Activated T-helper 1 cell treated with anti-CD3 and anti-CD28 coated beads, Interleukin-12 subunit alpha, Interleukin-12 subunit beta, Interleukin-2, Interleukin-4 antibody, amounts not matched to agents 30 ng/mL and 10 ng/mL and 1 ng/mL, durations not matched to agents 14 hours and 24 hours and 36 hours (primary cell): ENCODE measurements at places on chromosomes 5 and 9. TPM values are rescaled to one million over a fixed set of nuclear protein-coding genes. Genes with fewer than 3 reads are reported as not detected.
A peak's percentile ranks its signal among the peaks of the same experiment; 100 is the strongest.

IFNE gene
- total RNA-seq: not detected in 2 replicates

ADAMTS19 gene
- not detected in 2 replicates for total RNA-seq

PCDHB11 gene
- total RNA-seq: not detected in 2 replicates

CSF1R gene
- 0.10 TPM in 1 of 2 replicates, not detected in the other for total RNA-seq

AQP7 gene
- not detected in 2 replicates for total RNA-seq

SPATA31A3 gene
- not detected in 2 replicates for total RNA-seq

PIP5K1B gene
- total RNA-seq: 77.4 and 78.5 TPM in 2 replicates

TGFBR1 gene
- total RNA-seq: 38.5 and 42.6 TPM in 2 replicates

EMB gene
- total RNA-seq: 80.6 and 81.8 TPM in 2 replicates

PCDHA9 gene
- not detected in 2 replicates for total RNA-seq

SCGB3A2 gene
- total RNA-seq: not detected in 2 replicates

NPR2 gene
- total RNA-seq: 9.3 and 10.4 TPM in 2 replicates

COL15A1 gene
- total RNA-seq: 0.02 and 0.05 TPM in 2 replicates

CBY3 gene
- total RNA-seq: 0.66 and 1.0 TPM in 2 replicates

MYMK gene
- total RNA-seq: not detected in 2 replicates

HSD17B3 gene
- total RNA-seq: not detected in 2 replicates

QRFP gene
- not detected in 2 replicates for total RNA-seq

DNA sequence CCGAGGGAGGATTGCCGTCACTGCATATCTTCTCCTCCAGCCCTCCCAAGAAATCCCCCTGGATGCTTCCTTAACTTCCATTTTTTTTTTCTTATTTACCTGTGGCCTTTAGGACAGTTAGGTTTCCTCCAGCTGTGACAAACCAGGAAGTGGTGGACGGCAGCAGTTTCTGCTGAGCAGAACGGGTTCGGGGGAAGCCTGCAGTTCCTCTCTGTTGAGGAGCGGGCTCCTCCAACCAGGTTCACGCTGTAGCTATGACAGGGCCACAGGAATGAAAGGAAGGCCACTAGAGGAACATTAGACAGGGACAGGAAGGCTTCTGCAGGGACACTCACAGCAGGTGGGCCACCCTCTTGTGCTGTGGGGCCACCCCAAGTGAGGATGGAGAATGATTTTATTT lies 76.7 kb upstream of the SYK start:
- no peak for DNase-seq

DNA sequence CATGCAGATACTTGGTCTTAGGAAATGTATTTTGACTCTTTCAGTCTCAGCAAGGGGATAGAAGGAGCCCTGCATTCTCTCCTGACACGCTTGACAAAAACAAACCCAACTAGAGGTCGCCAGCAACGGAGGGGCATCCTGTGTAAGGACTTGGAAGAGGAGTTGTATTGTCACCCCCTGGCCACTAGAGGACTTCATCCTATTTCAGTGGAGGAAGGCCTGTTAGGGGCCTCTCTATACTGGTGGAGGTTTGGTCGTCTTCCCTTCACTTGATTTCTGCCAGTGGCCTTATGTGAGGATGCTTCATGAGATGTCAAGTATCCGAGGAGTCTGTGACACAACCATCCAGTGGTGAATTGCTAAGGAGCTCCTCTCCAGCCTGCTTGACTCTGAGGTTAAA lies 122.8 kb upstream of the STC2 start:
- DNase-seq: no peak

DNA sequence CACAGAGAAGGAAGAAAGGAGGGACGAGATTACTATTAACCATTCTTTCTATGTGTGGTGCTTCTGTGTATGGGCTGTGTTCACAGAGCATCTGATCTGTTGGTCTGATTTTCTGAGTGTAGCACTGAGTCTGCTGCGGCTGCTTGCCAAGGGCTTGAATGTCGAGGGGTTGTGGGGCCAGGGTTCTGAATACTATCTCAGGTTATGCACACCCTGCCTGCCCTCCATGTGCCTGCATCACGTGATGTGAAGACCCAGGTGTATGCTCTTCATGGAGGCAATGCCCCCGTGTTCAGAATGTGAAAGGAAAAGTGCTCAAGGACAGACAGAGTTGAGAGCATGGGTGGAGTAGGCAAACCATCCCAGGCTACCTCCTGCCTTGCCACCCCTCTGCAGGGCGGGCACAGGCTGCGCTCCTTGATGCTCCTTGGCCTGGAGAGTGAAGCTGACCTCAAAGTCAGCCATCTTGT lies 254.9 kb downstream of the FANCC start:
- DNase-seq: no peak

DNA sequence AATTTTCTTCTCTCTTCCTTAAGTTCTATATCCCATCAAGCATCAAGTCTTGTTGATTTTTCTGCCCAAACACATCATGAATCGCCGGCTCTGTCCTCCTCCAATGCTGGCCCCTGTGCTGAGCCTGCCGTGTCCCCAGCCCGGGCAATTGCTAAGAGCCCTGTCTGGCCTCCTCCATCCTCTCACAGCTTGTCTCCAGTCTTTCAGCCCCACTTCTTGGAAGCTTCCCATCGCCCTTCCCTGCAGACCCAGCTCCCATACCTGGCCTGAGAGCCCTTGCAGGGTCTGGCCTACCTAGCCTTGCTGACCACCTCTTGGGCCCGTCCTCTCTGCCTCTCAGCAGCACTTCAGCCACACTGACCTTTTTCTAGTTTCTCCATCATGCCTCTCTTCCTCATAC lies 61.9 kb downstream of the COL15A1 start:
- no peak for DNase-seq

- no peak for DNase-seq
Measured at GRCh38 chr5:115545351-115545882, 842 bp upstream of the FEM1C start.

- DNase-seq: peak; percentile 0
Measured at GRCh38 chr5:377326-377981, 55.9 kb downstream of the AHRR start.

GRCh38 chr5:79020861-79021561 lies 35.9 kb upstream of the ARSB start:
- DNase-seq: no peak

GRCh38 chr5:94691949-94692348 lies 73.5 kb downstream of the SLF1 start:
- DNase-seq: no peak

DNA sequence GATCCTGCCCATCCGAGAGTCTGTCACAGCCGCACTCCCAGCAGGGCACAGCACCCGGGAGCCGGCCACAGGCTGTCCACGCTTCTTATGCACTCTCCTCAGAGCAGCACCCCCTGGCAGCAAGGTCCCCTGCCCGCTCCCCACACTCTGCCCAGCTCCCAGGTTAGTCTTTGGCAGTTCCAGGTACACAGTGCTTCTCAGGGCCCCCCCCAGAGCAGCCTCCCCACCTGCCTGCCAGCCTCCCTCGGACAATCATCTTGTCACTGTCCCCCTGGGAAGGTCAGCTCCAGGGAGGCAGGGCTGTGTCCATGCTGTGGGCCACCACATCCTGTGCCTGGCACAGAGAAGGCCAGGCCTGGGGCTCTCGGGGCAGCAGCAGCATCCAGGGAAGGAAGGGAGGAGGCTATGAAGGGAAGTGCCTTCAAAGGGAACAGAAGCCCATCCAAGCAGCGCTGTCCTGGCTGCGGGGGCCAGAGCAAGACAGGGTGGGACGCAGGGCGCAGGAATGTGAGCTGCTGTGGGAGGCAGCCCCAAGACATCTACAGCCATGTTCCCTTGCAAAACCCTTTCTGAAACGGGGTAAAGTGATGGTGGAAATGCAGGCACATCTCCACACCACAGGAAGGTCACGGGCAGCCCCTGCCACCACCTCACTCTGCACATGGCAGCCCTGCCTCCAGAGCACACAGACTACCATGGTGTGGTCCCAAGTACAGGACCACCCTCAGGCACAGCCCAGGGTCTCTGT lies 68.6 kb upstream of the ADAMTS2 start:
- DNase-seq: no peak

DNA sequence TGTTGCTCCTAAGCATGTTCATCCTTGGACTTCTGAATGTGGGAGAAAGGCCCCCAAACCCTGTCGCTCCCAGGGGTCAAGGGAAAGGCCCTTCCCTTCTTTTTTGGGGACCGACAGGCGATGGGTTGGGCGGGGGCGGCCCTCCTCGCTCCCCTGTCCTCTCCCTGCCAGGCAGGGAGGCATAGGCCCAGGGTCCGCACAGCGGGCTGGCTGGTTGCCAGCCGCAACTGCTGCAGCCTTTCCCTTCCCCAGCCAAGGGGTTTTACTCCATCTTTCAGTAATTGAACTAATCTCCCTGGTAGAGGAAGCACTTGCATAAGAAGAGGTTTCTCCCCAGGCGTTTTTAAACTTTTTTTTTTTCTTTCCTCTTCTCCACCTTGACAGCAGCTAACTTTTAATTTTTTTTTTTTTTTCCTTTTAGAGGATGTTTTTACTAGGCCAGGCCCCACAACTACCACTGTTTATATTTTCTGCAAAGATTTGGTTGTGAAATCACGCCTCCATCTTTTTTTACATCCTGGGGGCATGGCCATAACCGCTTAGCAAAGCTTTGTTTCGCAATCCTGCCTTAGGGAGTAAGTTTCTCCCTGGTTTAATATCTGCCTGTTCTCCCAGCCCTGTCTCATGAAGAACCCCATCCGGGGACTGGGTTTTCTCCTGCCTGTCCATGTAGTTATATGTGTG lies 216.9 kb upstream of the ZNF608 start:
- no peak for DNase-seq

DNA sequence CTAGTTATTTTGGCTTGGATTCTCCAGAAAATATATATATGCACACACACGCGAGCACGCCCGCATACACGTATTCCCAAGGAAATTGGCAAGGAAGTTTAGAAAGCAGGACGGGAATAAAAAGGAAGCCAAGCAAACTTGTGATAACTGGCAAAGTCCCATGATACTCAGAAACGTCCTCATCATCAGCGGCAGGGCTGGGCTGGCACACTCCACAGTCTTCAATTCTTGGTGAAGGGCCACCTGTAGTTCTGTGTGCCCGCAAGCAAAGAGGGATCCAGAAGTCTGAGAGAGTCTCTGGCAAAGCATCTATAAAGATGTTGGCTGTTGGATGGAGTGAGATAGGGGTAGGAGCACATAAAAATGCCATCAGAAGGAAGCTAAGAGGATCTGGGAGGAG lies 289.3 kb upstream of the CTNND2 start:
- DNase-seq: no peak

- no peak for DNase-seq
Measured at GRCh38 chr9:112858625-112859147, 32.0 kb downstream of the SLC46A2 start.

- DNase-seq: no peak
Measured at GRCh38 chr5:130155345-130156011, 251.2 kb downstream of the CHSY3 start.

GRCh38 chr5:6729386-6730310 lies 16.4 kb downstream of the TENT4A start:
- no peak for DNase-seq

DNA sequence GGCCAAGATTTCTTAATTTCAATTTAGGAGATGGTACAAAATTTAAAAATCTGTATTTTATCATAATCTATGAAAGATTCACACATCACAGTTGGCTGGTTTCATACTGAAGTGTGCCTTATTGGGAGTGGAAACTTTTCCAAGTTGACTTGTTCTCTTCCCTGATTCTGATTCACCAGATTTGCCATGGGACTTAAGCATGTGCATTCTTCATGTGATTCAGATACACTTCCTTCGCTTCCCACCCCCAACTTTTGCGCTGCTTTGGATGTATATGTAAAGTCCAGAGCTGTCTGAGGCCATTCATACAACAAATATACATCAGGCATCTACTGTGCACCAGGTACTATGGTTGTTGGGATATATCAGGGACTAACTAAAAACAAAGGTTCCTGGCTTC lies 34.4 kb downstream of the CPEB4 start:
- no peak for DNase-seq

DNA sequence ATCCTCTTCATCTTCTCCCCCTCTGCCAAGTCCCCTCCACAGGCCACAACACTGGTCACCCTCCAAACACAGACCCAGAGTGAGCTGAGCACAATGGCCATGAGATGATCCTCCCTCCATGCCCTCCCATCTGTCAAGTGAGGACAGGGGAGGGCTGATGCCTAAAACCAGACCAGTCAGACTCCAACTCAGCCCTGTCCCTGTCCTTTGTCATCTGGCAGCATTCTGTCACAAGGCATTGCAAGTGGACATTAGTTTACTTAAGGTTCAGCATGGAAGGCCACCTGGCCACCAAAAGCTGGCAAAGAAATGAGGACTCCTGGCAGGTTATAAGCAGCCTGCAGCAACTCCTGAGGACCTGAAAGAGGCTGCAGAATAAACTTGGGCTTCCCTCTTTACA lies 136.2 kb upstream of the SLC30A5 start:
- no peak for DNase-seq

DNA sequence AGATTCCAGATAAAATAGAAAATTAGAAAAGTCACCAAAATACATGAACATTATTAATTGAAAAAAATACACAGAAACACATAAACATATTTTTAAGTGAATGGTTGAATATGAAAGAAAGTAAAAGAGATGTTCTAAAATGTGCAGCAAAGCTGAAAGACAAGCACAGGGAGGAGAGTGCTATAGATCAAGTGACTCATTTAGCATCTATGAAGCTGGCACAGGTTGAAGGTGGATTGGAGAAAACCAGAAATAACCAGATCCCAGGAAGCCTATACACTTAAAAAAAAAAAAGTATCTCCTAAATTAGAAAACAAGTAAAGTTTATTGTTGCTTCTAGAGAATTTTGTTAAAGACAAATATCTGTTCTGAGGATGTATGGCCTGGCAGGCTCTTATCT lies 338.9 kb downstream of the CDH12 start:
- no peak for DNase-seq

GRCh38 chr5:33336891-33337636 lies 103.7 kb upstream of the TARS1 start:
- no peak for DNase-seq

GRCh38 chr9:129208207-129209032 lies 30.4 kb upstream of the IER5L start:
- DNase-seq: peak; percentile 11

- no peak for DNase-seq
Measured at GRCh38 chr5:136242136-136242535, 49.2 kb upstream of the SMIM32 start.

DNA sequence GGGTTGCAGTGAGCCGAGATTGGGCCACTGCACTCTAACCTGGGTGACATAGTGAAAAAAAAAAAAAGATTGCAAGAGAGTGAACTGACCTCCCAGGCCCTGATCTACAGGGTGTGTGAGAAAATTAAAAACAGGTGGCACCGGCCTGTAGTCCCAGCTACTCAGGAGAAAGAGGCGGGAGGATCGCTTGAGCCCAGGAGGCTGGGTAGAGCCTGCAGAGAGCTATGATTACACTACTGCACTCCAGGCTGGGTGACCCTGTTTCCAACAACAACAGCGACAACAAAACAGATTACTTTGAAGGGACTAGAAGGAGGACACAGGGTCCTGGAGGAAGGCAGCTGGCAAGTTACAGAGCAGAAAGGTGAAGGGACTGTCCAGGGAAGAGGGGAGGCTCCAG lies 42.2 kb upstream of the FABP6 start:
- no peak for DNase-seq

DNA sequence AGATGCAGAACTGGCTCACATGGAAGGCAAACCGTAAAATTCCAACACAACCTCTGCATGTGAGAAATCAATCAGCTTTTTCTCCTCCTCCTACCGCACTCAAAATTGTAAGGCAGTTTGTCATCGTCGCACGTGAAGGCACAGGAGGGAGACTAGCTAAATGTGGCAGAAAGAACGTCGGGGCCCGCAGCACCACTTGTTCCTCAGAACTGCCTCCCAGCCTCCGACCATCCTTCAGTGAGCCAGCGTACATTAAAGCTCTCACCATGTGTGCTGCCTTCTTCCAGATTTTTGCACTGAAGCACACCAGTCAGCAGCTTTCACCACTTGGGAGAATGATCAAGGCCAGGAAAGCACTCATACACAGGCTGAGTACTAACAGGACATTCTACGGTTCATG lies 105.9 kb downstream of the RFX3 start:
- DNase-seq: no peak
